ENCODE measurements at places on chromosomes 1 and 21. TPM values are rescaled to one million over a fixed set of nuclear protein-coding genes. Genes with fewer than 3 reads are reported as not detected.

DNA sequence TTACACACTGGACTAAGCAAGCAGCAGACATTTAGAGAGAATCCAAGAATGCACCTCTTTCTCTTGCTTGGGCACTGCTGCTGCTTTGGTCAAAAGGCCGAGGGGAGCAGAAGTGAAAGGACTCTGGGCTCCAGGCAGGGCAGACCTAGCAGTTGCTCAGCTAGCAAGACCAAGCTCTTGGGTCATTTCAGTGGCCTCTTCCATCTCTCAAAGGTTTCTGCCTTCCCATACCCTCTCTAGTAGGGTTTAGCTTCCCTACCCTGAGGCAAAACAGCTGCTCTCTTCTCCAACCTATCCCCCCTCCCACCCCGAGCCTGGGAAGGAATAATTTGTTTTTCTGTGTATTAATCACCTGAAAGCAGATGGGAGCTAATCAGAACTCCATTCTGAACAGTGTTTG is 25.8 kb downstream of the TFAP2E start:
- peak; percentile 32 for DNase-seq

DNA sequence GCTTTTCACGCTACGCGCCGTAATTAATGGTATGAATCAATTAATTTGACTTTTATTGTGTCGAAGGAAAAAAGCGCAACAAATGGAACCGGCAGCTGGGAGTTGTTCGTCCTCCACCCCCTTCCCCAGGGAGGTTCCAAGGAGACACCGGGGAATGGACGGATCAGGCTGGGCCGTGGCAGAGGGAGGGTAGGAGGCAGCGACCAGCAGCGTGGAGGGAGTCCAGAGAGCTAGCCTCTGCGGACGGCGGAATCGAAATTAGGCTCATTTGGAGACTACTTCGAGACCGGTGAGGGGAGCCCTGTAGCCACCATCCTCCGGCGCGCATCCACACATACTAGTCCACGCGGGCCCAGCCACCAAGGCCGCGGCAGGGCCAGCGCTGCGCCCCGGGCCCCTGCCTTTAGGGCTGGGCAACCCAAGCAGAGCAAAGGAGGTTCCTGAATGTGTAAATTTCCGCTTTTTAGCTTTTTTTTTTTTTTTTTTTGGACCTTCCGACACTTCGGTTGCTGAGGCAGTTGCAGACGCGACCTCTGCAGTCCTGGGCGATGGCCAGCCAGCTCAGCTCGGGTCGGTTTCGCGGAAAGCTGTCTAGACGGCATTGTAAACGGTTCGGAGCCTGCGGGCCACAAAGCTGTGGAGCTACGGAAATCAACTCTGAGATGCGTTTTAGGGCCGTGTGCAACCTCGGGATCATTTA is 2.2 kb upstream of the FOXD3 start:
- DNase-seq = no peak

DNA sequence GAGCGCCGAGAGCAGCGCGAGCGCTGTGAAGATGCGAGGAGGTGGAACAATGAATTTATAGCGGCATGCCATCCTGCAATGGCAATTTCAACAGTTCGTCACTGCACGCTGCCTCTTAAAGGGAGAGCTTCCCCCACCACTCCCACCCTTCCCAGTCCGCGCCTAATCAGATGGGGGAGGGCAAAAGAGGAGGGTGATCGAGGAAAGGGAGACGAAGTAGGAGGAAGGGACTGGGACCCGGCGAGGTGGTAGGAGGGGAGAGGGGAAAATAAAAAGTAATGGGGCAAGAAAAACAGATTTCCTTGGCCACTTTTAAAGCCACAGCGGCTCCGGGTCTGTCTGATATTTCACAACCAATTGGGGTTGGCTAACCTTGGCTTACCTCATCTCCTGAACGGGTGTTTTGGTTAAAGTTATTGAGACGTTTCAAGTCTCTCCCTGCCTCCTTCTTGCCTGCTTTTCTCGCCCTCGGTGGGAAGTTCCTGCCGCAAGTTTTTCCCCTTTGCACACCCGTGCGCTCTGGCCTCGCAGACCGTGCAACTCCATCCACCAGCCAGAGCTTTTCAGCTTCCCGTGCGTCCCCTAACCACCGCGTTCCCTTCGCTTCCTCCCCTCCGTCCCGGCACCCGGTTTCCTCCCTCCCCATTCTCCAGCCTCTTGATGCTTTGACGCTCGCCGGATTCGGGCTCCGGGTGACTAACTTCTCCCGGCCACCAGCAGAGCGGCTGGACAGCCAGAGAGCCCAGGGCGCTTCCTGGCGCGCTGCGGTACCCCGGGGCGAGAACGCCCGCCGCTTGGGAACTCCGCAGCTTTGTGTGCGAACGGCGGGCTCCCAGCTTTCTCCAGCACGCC is at the start of gene ADAMTS5:
Gene ADAMTS5 (minus strand): TSS at position 27 of the 852 bp plus-strand sequence. CDS start 697 bp downstream, outside the sequence.
- DNase-seq = peak; percentile 71

DNA sequence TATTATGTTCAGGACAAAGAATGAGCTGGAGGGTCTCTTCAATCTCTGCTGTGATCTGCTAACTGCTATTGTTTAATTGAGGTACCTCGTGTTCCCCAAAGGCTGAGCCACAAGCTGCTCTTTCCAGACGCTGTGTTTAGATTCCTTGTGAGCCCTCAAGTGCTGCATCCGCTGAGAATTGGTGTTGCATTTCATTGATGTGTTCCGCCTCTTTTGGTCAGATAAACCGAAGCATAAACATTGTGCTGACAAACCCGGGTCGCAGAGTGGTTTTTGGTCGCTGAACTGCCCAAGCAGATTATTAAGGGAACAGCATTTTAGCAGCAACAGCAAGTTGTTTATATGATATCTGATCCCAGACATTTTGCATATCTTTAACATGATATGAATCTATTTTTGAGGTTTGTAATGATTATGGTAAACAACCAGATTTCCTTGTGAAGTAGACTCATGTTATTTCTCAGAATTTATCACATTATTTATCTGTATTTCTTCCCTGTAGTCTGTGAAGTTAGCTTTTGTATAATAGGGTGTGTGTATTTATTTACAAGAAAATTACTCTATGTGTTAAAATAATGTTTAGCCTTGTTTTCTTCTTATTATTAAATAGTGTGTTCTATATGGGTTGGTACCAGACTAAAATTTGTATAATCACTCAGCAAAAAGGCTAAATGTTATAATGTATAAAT is 217.2 kb upstream of the C1orf105 start:
- DNase-seq = no peak

GRCh38 chr1:106960412-106960811 is 96.1 kb upstream of the PRMT6 start:
- DNase-seq = no peak

- no peak for DNase-seq
Observed at GRCh38 chr1:9767964-9768668, 55.6 kb downstream of the CLSTN1 start.

- DNase-seq = no peak
Observed at GRCh38 chr1:206455666-206456344, 14.5 kb upstream of the IKBKE start.

- DNase-seq = peak; percentile 44
Observed at GRCh38 chr1:153432874-153433681, 16.8 kb downstream of the S100A7A start.

- no peak for DNase-seq
Observed at GRCh38 chr1:211356723-211357407, 30.2 kb downstream of the TRAF5 start.

Gene AIRE
- total RNA-seq = not detected

Gene PPIAL4G
- total RNA-seq = not detected

Gene RAB3B
- 0.04 TPM for total RNA-seq

Gene MORC3
- 23.7 TPM for total RNA-seq

Gene LMOD1
- 42.2 TPM for total RNA-seq

All from right atrium auricular region (tissue), 2 donors.